Bronchus fibroblast of lung (primary cell): ENCODE measurements at places on chromosomes 16 and 17. TPM values are rescaled to one million over a fixed set of nuclear protein-coding genes. Genes with fewer than 3 reads are reported as not detected.

The ATP2A1 gene
- 0.15 and 0.17 TPM in 2 replicates for total RNA-seq

The GUCY2D gene
- total RNA-seq: 0.15 TPM in 1 of 2 replicates, not detected in the other

The KRT33A gene
- total RNA-seq: not detected in 2 replicates

The RCVRN gene
- total RNA-seq: not detected in 2 replicates

The CD300C gene
- total RNA-seq: not detected in 2 replicates
